ENCODE measurements at places on chromosomes 13 and 19. TPM values are rescaled to one million over a fixed set of nuclear protein-coding genes. Genes with fewer than 3 reads are reported as not detected.

GRCh38 chr19:33005440-33005839 lies 33.4 kb downstream of the FAAP24 start:
- H3K27ac ChIP-seq, result no peak overlapping the region
- no peaks in the 10 kb centered on the region for H3K27me3 ChIP-seq
- no peaks in the 10 kb centered on the region for H3K36me3 ChIP-seq
- DNase-seq, result no peak
- H3K4me1 ChIP-seq, result peaks cover 7% of the 10 kb centered on the region

DNA sequence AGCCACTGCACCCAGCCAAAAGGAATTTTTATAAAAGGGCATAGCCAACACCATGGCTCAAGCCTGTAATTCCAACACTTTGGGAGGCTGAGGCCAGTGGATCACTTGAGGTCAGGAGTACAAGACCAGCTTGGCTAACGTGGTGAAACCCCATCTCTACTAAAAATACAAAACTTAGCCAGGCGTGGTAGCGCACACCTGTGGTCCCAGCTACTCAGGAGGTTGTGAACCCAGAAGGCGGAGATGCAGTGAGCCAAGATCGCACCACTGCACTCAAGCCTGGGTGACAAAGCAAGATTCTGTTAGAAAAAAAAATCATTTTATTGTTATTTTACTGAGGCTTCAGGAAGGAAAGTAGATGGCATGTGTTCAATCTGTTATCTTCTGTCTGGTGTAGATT lies 31.3 kb upstream of the FOXO1 start:
- no peaks in the 10 kb centered on the region for H3K36me3 ChIP-seq
- no peaks in the 10 kb centered on the region for H3K4me1 ChIP-seq
- no peak for DNase-seq
- H3K4me3 ChIP-seq, result no peak overlapping the region

DNA sequence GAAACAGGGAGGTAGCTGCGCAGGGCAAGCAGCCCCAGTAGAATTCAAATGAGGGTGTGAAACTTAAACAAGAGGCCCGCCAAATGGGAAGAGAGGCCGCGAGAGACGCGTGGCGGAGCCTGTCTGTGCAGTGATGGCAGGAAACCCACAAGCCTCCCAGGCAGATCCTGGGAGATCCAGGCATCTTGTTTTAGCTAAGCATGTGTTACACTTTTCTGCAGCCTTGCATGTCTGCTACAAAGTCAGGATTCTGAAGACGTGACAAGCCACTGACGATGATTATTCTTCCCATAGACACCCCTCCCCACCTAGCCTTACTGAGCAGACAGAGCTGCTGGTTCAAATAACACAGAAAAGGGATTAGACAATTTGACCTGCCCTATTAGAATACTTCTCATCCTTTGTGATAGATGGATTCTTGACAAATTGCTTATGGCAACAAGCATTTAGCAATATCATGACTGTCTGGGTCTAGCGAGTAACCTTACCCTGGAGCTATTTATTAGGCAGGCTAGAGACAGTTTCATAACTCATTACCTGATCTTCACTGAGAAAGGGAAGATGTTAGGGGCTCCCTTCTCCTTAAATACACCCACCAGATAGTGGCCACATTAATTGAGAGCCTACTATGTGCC lies 185.2 kb upstream of the IRS2 start:
- no peaks in the 10 kb centered on the region for H3K4me1 ChIP-seq
- DNase-seq, result no peak
- H3K4me3 ChIP-seq, result no peak overlapping the region

CEACAM3 gene
- total RNA-seq, result not detected

PSPN gene
- total RNA-seq, result 2.7 TPM

DNA sequence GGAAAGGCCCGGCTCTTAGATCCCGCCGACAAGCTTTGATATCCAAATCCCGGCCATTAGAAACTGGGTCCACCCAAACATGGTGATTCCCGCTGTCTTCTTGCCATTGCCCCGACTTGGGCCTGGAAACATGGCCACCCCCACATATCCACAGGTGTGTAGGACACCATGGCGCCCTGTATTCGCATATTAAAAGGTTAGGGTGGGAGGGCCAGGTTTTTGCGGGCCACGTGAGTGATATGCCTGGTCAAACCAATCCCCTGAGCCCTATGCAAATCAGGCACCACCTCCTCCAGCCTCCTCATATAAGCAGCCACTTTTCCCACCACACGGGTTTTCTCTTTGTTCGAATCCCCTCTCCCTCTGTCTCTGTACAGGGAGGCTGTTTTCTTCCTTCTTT lies 766.4 kb downstream of the UQCRFS1 start:
- H3K4me3 ChIP-seq, result no peak overlapping the region
- no peak for DNase-seq
- no peaks in the 10 kb centered on the region for H3K36me3 ChIP-seq

KLK4 gene
- not detected for total RNA-seq

- no peaks in the 10 kb centered on the region for H3K4me1 ChIP-seq
- H3K36me3 ChIP-seq, result no peaks in the 10 kb centered on the region
- no peak overlapping the region for H3K4me3 ChIP-seq
- H3K27me3 ChIP-seq, result peaks cover 3% of the 10 kb centered on the region
- DNase-seq, result no peak
These were observed 56.7 kb upstream of the WASF3 start for GRCh38 chr13:26500618-26501320.

MCF2L gene
- 0.33 TPM for total RNA-seq

GPATCH1 gene
- 11.0 TPM for total RNA-seq

GRCh38 chr13:27783111-27783510 lies 9.2 kb upstream of the GSX1 start:
- no peaks in the 10 kb centered on the region for H3K4me1 ChIP-seq
- peaks cover 51% of the 10 kb centered on the region for H3K27me3 ChIP-seq
- no peaks in the 10 kb centered on the region for H3K36me3 ChIP-seq
- no peak overlapping the region for H3K4me3 ChIP-seq
- no peak overlapping the region for H3K27ac ChIP-seq
- DNase-seq, result no peak

- DNase-seq, result no peak
- no peak overlapping the region for H3K27ac ChIP-seq
- no peaks in the 10 kb centered on the region for H3K27me3 ChIP-seq
- no peaks in the 10 kb centered on the region for H3K4me1 ChIP-seq
These were observed 448.1 kb downstream of the DIAPH3 start for GRCh38 chr13:59715611-59716010.

- peak overlapping the region; percentile 34 for H3K27ac ChIP-seq
- H3K27me3 ChIP-seq, result peaks cover 2% of the 10 kb centered on the region
- peaks cover 29% of the 10 kb centered on the region for H3K36me3 ChIP-seq
- DNase-seq, result no peak
- H3K4me1 ChIP-seq, result peaks cover 31% of the 10 kb centered on the region
- peak overlapping the region; percentile 55 for H3K4me3 ChIP-seq
These were observed 2.3 kb upstream of the ILF3 start for GRCh38 chr19:10651851-10652250.

MPV17L2 gene
- 6.3 TPM for total RNA-seq

GRCh38 chr19:51294211-51294976 lies 17.1 kb upstream of the IGLON5 start:
- no peak overlapping the region for H3K4me3 ChIP-seq
- no peak overlapping the region for H3K27ac ChIP-seq
- no peaks in the 10 kb centered on the region for H3K36me3 ChIP-seq
- peaks cover 15% of the 10 kb centered on the region for H3K27me3 ChIP-seq

DHDH gene
- 1.6 TPM for total RNA-seq

DNA sequence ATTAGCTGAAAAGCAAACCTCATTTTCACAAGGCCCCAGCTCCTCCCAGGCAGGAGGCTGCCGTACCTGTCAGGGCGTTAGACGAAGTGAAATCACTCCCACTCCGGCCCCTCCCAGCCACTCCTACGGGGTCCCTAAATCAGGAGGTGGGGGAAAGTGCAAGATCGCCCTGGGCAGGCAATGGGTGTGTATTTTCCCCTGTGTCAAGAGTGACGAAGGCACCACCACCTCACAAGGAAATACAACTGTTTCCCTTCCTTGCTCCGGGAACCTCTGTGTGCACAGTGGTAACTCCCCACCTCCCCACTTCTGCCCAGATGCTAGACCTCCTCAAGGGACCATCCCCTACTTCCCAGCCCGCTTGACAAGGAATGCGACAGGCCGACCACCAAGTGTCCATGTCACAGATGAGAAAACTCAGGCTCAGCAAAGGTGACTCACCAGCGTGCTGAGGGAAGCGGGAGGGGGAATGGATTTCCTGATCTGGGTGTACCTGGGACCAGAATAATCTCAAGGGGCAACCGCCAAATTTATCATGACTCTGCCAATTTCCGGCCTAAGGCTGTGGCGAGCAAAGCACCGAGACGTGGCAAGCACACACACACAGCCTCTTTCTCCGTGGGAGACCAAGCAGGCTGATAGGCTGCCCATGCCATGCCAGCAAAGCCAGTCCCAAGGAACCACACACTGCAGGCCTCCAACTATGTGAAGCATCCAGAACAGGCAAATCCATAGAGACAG lies 7.3 kb downstream of the PPP6R1 start:
- H3K4me3 ChIP-seq, result peak overlapping the region; percentile 73
- DNase-seq, result peak; percentile 70
- H3K4me1 ChIP-seq, result peaks cover 56% of the 10 kb centered on the region
- H3K36me3 ChIP-seq, result peaks cover 59% of the 10 kb centered on the region
- no peaks in the 10 kb centered on the region for H3K27me3 ChIP-seq

DNA sequence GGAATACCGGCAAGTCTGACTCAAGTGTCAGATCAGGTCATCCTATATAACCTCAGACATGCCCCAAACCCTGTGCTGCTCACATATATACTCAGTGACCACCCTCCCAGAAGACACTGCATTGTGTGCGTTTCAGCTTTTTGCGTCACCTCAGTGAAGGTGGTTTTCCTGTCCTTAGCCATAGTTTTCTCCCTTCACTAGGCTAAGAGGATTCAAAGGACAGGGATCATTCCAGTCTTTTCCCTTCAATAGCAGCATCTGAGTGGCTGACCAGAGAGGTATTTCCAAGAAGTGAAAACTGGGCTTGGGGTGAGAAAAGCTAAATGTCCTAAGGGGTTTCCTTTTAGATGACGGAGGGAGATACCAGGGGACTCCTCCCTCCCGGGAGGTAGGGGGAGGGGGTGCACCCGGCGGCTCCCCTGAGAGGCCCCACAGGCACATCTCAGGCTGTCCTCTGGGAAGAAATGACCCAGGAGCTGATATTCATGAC lies 12.7 kb upstream of the OR10H1 start:
- no peak overlapping the region for H3K27ac ChIP-seq
- H3K4me3 ChIP-seq, result no peak overlapping the region
- no peaks in the 10 kb centered on the region for H3K36me3 ChIP-seq

DNA sequence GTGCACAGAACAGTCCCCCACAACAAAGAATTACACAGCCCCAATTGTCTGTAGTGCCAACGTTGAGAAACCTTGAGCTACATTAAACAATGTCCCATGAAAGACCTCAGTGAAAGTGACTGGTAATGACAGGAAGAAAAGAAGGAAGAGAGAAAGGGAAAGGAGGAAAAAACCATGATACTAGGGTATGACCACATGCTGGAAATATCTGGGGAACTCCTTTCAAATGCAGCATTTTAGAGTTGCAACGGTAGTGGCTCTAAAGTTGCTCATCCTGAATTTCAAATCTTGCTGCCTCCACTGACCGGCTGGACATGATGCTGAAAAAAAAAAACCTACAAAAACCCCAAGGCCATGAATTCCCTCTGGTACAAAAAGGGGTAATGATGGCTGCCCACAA lies 26.5 kb downstream of the FPR3 start:
- no peak for DNase-seq
- H3K36me3 ChIP-seq, result no peaks in the 10 kb centered on the region
- no peak overlapping the region for H3K27ac ChIP-seq
- H3K4me1 ChIP-seq, result no peaks in the 10 kb centered on the region
- H3K4me3 ChIP-seq, result no peak overlapping the region

DACT3 gene
- total RNA-seq, result 0.15 TPM

KLK15 gene
- total RNA-seq, result not detected

DNA sequence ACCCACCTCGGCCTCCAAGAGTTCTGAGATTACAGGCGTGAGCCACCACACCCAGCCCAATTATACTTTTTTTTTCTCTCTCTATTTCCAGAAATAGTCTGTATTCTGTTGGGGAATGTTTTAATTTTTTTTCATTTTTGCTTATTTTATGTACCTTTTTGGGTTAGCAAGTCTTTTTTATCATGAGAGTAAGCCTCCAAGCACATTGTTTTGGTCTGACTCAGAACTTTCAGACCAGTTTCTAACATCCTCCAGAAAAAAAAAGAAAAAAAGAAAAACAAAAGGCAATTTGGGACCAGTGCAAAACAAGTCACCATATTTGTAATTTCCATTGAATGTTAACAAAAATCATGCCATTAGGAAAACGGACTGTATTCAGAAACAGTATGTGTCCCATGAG lies 1465.5 kb downstream of the SLITRK5 start:
- no peaks in the 10 kb centered on the region for H3K36me3 ChIP-seq
- H3K4me3 ChIP-seq, result no peak overlapping the region
- DNase-seq, result no peak

ITGBL1 gene
- total RNA-seq, result not detected

DNM2 gene
- 277 TPM for total RNA-seq

DNA sequence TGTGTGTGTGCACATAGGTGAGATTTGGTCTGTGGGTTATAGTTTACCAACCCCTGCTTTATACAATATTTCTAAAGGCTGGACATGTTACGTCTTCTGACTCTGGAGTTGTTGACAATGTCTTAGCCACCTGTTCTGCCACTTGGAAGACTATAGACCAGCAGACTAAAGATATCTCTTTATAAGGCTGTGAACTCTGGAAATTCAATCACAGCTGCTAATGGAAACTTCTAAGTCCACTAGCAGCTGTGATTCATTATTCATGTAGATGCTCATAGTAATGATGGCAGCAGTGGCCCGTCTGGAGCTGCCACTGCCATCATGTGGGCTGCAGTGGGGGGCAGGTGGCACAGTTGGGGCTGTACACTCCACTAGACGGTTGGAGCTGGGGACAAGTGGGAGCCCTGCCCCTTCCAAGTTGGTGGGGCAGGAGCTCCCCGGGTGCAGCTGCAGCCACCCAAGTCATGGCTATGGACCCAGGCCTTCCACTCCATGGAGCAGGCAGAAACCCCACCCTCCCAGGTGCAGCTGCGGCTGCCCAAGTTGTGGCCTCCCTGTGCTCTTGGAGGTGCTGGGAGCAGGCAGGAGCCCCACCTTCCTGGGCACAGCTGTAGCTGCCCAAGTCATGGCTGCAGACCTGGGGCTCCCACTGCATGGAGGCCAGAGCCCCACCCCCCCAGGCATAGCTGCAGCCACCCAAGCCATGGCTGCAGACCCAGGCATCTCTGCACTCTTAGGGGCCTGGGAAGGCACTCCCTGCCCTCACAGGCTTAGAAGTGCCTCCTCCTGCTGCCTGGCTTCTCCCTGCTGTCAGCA lies 8.8 kb downstream of the IGFL4 start:
- no peak for DNase-seq
- H3K27me3 ChIP-seq, result peaks cover 16% of the 10 kb centered on the region
- H3K36me3 ChIP-seq, result no peaks in the 10 kb centered on the region

SERP2 gene
- not detected for total RNA-seq

- H3K27me3 ChIP-seq, result no peaks in the 10 kb centered on the region
- H3K4me1 ChIP-seq, result no peaks in the 10 kb centered on the region
- no peaks in the 10 kb centered on the region for H3K36me3 ChIP-seq
- no peak for DNase-seq
- no peak within 1 kb of the TSS for H3K27ac ChIP-seq
- no peak within 1 kb of the TSS for H3K4me3 ChIP-seq
These were observed at the start of gene GRK1 for GRCh38 chr13:113666951-113667701. TSS of gene GRK1 (plus strand) at chr13:113667219. CDS start at chr13:113667387, 168 bp downstream.

GRCh38 chr19:13241231-13242104 lies 91.3 kb downstream of the IER2 start:
- peak overlapping the region; percentile 57 for H3K27ac ChIP-seq
- peaks cover 17% of the 10 kb centered on the region for H3K4me1 ChIP-seq

ERICH6B gene
- total RNA-seq, result not detected

GRCh38 chr13:23619068-23619855 lies 49.0 kb downstream of the TNFRSF19 start:
- H3K27ac ChIP-seq, result no peak overlapping the region
- no peaks in the 10 kb centered on the region for H3K4me1 ChIP-seq
- no peaks in the 10 kb centered on the region for H3K36me3 ChIP-seq
- peaks cover 17% of the 10 kb centered on the region for H3K27me3 ChIP-seq
- H3K4me3 ChIP-seq, result no peak overlapping the region

ACER1 gene
- 0.15 TPM for total RNA-seq

All from activated CD4-positive, alpha-beta memory T cell treated with anti-CD3 and anti-CD28 coated beads, Interleukin-2, amount 10 ng/mL, durations not matched to agents 7 days and 5 days (primary cell).